ENCODE measurements at places on chromosomes 4 and X.

GRCh38 chrX:68651110-68651509, 3.6 kb downstream of the STARD8 start:
- no peak for DNase-seq

- DNase-seq: peak; percentile 32
Measured at GRCh38 chr4:41977709-41978108, 3.8 kb upstream of the DCAF4L1 start.

DNA sequence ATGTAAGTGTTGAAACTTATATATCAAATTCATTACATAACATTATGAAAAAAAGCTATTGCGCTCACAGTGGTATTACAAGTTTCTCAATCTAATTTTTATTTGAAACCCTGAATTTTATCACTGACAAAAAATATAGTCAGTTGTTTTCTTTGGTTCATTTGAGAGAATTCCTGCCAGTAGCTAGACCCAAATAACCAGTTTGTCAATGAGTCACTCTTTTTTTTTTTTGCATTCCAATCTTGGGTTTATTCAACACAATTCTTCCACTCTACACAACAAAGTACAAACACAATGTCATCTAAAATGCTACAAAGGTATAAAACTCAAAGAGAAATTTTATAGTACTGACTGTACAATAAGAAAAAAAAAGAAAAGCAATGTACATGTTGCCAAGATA, 13.1 kb downstream of the HPF1 start:
- DNase-seq: no peak

GRCh38 chrX:71102292-71102691, 4.2 kb downstream of the CXorf65 start:
- DNase-seq: no peak

GRCh38 chrX:105190252-105190853, 30.1 kb downstream of the TEX13A start:
- DNase-seq: peak; percentile 46

- no peak for DNase-seq
Measured at GRCh38 chr4:39812500-39812899, 114.6 kb downstream of the UBE2K start.

DNA sequence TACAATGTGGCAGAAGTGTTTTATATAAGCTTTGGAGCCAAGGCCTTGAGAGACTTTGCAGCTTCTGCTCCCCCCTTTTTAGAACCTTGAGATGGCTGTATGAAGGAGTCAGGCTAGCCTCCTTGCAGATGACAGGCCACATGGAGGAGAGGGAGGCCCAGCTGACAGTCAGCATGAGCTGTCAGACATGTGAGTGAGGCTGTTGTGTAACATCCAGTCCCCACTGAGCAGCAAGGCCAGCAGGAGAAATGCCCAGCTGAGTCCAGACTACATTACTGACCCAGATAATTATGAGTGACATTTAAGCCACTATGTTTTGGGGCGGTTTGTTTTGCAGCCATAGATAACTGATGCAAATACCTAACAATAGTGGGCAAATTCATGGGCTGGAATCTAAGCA, 515.3 kb upstream of the ARX start:
- DNase-seq: peak; percentile 64

- DNase-seq: no peak
Measured at GRCh38 chr4:90582087-90582486, 454.9 kb downstream of the CCSER1 start.

GRCh38 chr4:159220353-159220752, 117.5 kb downstream of the RAPGEF2 start:
- no peak for DNase-seq

GRCh38 chr4:177293208-177294033, 16.3 kb upstream of the NEIL3 start:
- DNase-seq: no peak

DNA sequence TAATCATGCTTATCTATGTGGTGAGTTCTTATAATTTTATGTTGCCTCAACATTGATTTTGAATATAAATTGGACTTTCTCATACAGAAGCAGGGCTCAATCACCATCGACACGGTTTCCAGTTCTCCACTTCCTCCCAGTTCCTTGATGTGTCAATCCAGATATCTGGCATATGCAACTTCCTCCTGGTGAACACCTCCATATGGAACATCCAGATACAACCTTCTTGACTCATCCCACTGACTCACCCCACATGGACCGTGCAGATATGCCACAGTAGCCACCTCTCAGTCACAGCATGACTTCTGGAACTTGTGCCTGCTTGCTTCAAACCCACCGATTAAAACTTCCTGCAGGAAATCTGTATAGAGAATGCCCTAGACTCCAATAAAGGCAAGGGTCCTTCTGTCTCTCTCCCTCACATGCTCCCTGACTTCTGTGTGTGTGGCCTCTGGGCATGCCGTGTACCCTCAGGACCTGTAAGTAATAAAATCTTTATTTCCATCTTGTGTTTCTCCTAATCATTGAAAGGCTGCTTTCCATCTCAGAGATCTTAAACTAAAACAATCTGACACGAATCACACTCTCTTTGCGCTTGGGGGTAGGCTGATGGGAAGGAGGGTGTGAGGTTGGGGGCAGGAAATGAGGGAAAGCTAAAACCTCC, 67.0 kb downstream of the HTRA3 start:
- DNase-seq: peak; percentile 22

DNA sequence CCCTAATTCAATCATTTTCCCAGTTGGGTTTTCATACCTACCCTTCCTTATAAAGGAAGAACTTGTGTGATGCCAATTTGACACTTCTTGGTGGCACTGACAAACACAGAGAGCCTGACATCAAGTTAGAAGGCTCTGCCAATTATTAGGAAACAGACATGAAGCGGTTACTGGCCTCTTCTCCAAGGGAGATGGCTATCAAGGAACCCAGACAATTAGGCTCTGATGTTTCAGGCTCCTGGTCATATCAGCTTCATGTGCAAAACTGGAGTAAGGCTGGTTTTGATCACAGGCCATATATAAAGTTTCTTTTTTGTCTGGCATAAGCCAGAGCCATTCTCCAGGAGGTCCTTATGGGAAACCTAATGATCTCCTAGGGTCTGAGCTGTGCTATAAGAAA, 428 bp downstream of the ARL13A start:
- DNase-seq: no peak

DNA sequence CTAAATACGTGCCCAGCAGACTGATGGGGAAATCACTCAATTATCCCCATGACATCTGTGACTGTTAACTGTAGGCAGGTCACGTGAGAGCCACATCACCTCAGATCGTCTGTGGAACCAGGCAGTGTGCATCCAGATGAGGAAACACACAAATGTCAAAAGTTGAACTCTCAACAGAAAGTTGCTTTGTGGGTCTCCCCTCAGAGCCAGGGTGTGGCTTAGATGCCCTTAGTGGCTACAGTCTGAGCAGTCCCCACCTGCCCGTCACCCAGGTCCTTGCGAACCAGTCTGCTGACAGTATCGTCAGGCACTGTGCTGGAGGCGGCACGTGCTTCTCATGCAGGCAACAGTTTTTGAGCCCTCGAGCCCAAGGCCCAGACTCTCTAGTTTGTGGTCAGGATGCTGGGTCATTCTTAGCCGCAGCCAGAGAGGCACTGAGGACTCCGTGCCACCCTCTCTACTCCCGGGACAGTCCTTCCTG, 10.8 kb downstream of the TMEM187 start:
- no peak for DNase-seq

DNA sequence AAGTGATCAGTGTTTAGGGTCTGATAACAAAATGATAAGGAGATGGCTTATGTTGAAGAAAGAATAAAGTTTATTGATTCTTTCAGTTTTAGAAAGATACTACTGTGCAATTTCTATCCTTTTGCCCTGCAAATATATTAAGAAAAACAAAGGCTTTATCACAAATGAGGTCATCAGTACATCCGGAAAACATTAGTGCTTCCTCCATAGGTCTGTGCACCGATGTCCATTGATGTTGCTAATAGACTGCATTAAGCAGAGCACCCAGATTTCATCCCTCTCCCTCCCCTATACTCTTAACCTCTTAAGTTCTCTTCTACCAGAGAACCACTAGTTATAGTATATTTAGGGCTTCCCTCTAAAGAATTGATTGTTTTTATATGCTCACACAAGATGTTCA, 53.7 kb upstream of the HHIP start:
- DNase-seq: no peak

GRCh38 chr4:91840359-91840758, 463.4 kb upstream of the GRID2 start:
- peak; percentile 4 for DNase-seq

DNA sequence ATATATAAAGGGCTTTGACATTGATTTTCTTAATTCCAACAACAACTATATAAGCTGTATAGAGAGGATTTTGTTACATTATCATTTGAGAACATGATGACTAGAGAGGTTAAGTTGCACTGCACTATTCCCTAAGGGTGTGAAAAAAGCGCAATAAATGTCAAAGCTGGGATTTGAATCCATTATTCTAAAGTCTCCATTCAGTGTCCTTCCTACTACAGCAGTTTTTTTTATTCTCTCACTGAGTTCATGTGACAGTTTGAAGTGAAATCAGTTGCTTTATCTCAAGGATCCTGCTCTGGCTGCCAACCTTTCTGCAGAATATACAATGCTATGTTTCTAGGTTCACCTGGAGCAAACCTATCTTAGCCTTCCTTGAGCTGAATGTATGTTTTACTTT, 177.5 kb downstream of the ANKRD50 start:
- DNase-seq: no peak

DNA sequence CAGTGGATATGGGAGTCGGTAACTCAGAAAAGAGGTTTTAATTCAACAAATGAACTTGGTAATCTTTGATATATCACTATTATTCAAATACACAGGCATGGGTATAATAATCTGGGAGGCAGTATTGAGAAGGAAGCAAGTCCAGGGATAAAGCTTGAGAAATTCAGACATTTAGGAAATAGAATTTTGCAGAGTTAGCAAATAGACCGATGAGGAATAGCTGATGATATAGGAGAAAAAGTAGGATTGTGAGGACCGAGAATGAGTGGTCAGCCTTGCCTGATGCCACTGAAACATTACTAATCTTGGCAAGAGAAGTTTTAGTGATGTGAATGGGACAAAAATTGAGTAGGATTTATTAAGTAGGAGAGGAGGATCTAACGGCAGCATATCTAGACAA, 71.9 kb downstream of the TLL1 start:
- DNase-seq: no peak

GRCh38 chrX:50691820-50692219, 122.2 kb downstream of the SHROOM4 start:
- peak; percentile 63 for DNase-seq

DNA sequence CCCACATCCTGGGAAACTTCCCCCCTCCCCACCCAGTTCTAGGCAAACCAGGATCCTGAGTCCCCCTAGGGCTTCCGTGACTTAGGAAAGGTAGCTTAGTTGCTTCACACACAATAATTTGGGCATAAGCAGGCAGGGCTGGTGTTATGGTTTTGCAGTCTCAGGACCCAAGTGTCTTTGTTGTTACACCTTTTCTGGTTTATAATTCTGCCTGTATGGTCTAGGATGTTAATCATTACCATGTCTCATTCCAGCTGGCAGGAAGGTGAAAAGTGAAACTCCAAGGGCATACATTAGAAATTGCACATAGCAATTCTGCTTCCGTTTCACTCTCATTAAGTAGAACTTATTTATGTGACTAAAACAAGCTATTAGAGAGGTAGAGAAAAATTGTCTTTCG, 16.8 kb downstream of the UGT8 start:
- no peak for DNase-seq

DNA sequence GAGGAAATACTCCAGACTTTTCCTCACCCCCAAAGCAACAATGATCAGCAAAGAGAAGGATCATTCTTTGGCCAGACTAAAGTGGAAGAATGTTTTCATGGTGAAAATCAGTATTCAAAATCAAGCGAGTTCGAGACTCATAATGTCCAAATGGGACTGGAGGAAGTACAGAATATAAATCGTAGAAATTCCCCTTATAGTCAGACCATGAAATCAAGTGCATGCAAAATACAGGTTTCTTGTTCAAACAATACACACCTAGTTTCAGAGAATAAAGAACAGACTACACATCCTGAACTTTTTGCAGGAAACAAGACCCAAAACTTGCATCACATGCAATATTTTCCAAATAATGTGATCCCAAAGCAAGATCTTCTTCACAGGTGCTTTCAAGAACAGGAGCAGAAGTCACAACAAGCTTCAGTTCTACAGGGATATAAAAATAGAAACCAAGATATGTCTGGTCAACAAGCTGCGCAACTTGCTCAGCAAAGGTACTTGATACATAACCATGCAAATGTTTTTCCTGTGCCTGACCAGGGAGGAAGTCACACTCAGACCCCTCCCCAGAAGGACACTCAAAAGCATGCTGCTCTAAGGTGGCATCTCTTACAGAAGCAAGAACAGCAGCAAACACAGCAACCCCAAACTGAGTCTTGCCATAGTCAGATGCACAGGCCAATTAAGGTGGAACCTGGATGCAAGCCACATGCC, 89.7 kb downstream of the TET2 start:
- DNase-seq: no peak

GRCh38 chrX:72382202-72382595, 76.5 kb upstream of the CITED1 start:
- no peak for DNase-seq

- no peak for DNase-seq
Measured at GRCh38 chrX:133661962-133662839, 246.9 kb upstream of the GPC4 start.
